Caco-2 (cell line): ENCODE measurements at places on chromosomes 16 and 17. TPM values are rescaled to one million over a fixed set of nuclear protein-coding genes. Genes with fewer than 3 reads are reported as not detected.
A peak's percentile ranks its signal among the peaks of the same experiment; 100 is the strongest.

Gene ZG16B
- total RNA-seq, result 0.34 TPM in 1 of 2 replicates, not detected in the other

DNA sequence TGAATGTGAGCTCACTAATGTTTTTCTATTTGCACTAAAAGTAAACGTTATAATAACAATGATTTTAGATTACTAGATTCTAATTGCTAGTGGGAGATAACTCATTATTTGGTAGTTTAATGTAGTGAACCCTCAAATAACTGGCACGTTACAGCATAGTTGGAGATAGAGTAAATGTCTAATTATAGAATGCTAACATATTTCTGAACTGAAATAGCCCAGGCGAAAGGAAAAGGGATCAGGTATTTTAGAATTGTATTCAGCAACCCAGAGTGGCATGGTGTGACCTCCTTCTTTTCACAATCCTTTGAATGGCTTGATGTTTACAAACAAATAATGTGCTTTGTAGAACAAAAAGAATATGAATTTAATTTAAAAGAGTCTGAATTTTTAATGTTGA is 1221.2 kb downstream of the CDH8 start:
- H3K27me3 ChIP-seq, result no peaks in the 10 kb centered on the region
- H3K4me3 ChIP-seq, result no peak overlapping the region
- DNase-seq, result no peak
- no peaks in the 10 kb centered on the region for H3K36me3 ChIP-seq
- no peaks in the 10 kb centered on the region for H3K4me1 ChIP-seq

Gene IRF8
- total RNA-seq, result 29.5 and 31.7 TPM in 2 replicates

DNA sequence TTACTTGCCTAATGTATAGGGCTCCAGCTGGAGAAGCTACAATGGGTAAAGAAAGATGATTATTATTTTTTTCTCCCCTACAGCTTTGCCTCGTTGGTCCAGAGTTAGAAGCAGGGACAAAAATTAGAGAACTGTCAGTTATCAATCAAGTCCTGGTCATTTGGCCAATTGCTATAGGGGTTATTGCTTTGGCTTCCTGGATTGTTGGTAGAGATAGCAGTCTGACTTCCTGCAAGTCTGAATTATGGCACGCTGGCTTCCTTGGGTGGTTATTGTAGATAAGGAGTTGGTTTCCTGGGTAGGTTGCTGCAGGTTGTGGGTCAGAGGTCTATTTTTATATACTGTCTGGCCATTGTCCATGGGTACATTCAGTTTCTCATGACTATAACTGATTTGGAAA is 84.7 kb upstream of the ELAC2 start:
- no peak overlapping the region for H3K4me3 ChIP-seq
- H3K27me3 ChIP-seq, result no peaks in the 10 kb centered on the region
- no peak for DNase-seq
- no peaks in the 10 kb centered on the region for H3K36me3 ChIP-seq
- H3K4me1 ChIP-seq, result no peaks in the 10 kb centered on the region

Gene ITGB4
- total RNA-seq, result 50.8 and 55.4 TPM in 2 replicates

- no peaks in the 10 kb centered on the region for H3K4me1 ChIP-seq
- no peak for DNase-seq
- no peak overlapping the region for H3K27ac ChIP-seq
- H3K4me3 ChIP-seq, result no peak overlapping the region
Observed at GRCh38 chr17:14452856-14453255, 152.0 kb downstream of the HS3ST3B1 start.

DNA sequence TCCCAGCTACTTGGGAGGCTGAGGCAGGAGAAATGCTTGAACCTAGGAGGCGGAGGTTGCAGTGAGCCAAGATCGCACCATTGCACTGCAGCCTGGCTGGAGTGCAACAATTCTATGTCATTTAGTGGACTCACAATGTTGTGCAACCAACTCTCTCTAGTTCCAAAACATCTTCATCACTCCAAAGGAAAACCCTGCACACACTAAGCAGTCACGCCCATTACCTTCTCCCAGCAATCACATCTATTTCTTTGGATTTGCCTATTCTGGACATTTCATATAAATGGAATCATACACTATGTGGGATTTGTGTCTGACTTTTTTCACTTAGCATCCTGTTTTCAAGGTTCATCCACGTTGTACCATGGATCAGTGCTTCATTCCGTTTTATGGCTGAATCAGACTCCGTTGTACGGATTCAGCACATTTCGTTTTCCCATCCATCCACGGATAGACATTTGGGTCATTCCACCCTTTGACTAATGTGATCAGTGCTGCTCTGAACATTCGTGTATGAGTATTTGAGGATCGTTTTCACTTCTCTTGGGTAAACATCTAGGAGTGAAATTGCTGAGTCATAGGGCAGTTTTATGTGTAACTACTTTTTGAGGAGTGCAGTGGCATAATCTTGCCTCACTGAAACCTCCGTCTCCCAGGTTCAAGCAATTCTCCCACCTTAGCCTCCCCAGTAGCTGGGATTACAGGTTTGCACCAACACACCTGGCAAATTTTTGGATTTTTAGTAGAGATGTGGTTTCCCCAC is 45.4 kb upstream of the EMP2 start:
- DNase-seq, result no peak
- H3K4me3 ChIP-seq, result no peak overlapping the region
- H3K4me1 ChIP-seq, result peaks cover 59% of the 10 kb centered on the region
- peak overlapping the region; percentile 84 for H3K27ac ChIP-seq
- no peaks in the 10 kb centered on the region for H3K36me3 ChIP-seq

DNA sequence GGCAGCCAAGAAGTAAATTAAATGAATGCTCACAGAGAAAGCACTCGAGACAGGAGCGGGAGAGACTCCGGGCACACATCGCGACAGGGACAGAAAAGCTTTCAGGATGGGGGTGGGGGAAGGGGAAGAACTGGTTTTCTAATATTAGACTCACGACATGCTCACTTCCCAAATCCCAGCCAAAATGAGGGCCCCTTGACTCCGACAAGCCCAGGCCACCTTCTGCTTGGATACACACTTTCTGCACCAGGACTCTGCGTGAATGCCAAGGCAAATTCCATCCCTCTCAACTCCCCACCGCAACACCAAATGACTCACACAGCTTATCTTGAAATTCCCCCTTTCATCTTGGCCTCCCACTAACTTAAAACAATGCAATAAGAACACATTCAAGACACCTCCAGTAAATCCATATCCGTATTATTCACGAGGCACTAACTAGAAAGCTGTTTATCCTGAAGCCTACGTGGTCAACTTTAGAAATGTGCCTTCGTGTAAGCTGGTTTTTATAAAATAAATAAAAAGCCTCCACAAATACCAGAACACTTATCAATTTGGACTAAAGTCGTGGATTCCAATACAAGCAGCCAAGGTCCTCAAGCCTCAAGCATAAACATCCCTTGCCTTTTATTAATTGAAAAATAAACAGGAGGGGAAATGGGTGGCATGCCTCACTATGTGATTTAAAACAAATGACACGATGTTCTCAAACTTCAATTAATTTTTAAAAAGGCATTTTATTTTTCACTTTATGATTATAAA is 46.1 kb downstream of the NXN start:
- no peak overlapping the region for H3K4me3 ChIP-seq
- peak; percentile 90 for DNase-seq
- peaks cover 1% of the 10 kb centered on the region; the same call in 1 of the 2 replicates for H3K36me3 ChIP-seq
- H3K4me1 ChIP-seq, result peaks cover 81% of the 10 kb centered on the region

GRCh38 chr16:89330177-89330856 is 112.8 kb downstream of the ZNF778 start:
- H3K4me1 ChIP-seq, result peaks cover 28% of the 10 kb centered on the region
- peak overlapping the region; percentile 30 for H3K27ac ChIP-seq
- no peak overlapping the region for H3K4me3 ChIP-seq

DNA sequence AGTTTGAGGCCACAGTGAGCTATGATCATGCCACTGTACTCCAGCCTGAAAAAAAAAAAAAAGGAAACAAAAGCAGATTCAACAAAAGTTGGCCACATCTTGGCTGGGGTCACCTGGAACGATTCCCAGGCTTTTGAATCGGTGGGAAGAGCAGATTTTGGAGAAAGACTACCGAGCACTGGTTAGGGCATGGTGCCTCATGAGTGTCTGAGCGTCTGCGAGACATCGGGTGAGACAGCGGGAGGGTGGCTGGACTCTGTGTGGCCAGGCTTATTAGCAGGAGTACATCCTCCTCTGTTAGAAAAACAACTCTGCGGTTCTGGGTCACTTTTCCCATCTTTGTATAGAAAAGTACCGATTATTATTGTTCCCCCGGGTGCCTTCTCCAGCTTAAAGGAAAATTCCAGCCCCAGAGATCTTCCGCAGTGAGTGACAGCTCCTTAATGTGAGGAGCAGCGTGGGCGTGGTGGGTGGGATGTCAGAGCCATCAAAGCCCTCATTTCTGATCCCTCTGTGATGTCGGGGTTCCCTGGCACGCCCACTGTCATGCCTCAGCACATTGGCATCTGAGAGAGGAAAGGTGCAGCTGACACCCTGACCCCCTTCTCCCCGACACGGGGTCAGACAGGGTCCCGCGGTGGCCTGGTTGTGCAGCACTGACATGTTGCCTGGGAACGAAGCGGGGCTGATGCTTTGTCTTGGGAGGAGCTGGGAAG is 6.9 kb downstream of the RGS9 start:
- no peak for DNase-seq
- no peaks in the 10 kb centered on the region for H3K4me1 ChIP-seq
- no peak overlapping the region for H3K4me3 ChIP-seq
- H3K27ac ChIP-seq, result no peak overlapping the region
- H3K27me3 ChIP-seq, result peaks cover 2% of the 10 kb centered on the region

DNA sequence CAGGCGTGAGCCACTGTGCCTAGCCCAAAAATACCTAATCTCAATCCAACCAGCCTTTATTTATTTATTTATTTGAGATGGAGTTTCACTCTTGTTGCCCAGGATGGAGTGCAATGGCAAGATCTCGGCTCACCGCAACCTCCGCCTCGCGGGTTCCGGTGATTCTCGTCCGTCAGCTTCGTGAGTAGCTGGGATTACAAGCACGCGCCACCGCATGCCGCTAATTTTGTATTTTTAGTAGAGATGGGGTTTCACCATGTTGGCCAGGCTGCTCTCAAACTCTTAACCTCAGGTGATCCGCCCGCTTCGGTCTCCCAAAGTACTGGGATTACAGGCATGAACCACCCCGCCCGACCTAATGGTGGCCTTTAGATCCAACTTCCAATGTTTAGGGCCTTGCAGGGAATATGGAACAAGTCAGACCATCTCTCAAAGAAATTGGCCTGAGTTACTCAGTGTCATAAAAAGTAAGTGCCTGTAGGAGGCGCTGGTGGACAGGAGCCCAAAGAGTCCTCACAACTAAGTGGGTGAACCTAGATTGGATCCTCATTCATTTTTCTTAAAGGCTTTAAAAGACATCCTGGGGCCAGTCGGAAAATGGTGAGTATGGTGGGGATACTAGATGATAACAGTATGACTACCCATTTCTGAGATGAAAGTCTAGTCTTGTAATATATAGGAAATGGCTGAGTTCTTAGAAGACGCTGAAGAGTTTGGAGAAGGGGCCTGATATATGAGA is 4.6 kb downstream of the ZSCAN10 start:
- DNase-seq, result no peak
- H3K36me3 ChIP-seq, result no peaks in the 10 kb centered on the region
- H3K27me3 ChIP-seq, result no peaks in the 10 kb centered on the region
- no peak overlapping the region for H3K27ac ChIP-seq
- peaks cover 1% of the 10 kb centered on the region; the same call in 1 of the 2 replicates for H3K4me1 ChIP-seq

DNA sequence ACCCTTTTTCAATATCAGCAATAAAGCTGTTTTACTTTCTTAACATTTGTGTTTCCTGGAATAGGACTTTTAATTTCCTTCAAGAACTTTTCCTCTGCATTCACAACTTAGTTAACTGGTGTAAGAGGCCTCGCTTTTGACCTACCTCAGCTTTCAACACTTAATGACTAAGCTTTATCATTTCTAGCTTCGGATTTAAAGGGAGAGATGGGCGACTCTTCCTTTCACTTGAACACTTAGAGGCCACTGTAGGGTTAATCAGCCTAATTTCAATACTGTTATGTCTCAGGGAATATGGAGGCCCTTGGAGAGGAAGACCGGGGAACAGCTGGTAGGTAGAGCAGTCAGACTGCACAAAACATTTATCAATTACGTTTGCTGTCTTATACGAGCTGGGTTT is 4.7 kb downstream of the SYNRG start:
- H3K27me3 ChIP-seq, result no peaks in the 10 kb centered on the region
- H3K27ac ChIP-seq, result no peak overlapping the region
- H3K4me3 ChIP-seq, result no peak overlapping the region
- H3K36me3 ChIP-seq, result no peaks in the 10 kb centered on the region; the same call in none of the 2 replicates

- H3K4me1 ChIP-seq, result peaks cover 17% of the 10 kb centered on the region
- no peaks in the 10 kb centered on the region for H3K27me3 ChIP-seq
- peak overlapping the region; percentile 98 for H3K4me3 ChIP-seq
Observed at GRCh38 chr16:3458852-3459361, 15.4 kb downstream of the NAA60 start.

GRCh38 chr17:49939318-49939717 is 29.7 kb upstream of the DLX4 start:
- peaks cover 35% of the 10 kb centered on the region for H3K4me1 ChIP-seq
- no peak overlapping the region for H3K4me3 ChIP-seq
- H3K36me3 ChIP-seq, result no peaks in the 10 kb centered on the region
- H3K27ac ChIP-seq, result no peak overlapping the region
- DNase-seq, result no peak

Gene KRTAP2-1
- not detected in 2 replicates for total RNA-seq

GRCh38 chr17:59367657-59368045 is 36.2 kb downstream of the YPEL2 start:
- H3K27ac ChIP-seq, result peak overlapping the region; percentile 30
- DNase-seq, result peak; percentile 46
- no peaks in the 10 kb centered on the region for H3K36me3 ChIP-seq
- H3K27me3 ChIP-seq, result no peaks in the 10 kb centered on the region

GRCh38 chr16:50437769-50438437 is 69.1 kb upstream of the BRD7 start:
- no peak for DNase-seq
- no peak overlapping the region for H3K27ac ChIP-seq
- no peaks in the 10 kb centered on the region for H3K36me3 ChIP-seq
- no peaks in the 10 kb centered on the region for H3K4me1 ChIP-seq
- no peaks in the 10 kb centered on the region for H3K27me3 ChIP-seq

Gene HAS3
- total RNA-seq, result 8.3 TPM in 2 replicates

DNA sequence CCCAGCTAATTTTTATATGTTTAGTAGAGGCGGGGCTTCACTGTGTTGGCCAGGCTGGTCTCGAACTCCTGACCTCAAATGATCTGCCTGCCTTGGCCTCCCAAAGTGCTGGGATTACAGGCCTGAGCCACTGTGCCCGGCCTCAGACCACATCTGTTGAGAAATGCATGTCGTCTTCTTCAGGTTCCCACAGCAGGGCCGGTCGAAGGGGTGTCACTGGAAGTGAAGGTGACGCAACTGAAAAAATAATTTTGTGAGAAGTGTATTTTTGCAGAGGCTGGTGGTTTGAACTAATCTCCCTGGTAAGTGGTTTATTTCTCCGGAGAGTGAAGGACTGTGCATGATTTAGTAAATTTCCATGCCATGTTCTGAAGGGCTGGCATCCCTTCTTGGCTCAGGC is 33.4 kb upstream of the IL34 start:
- H3K27ac ChIP-seq, result no peak overlapping the region
- DNase-seq, result no peak
- H3K36me3 ChIP-seq, result no peaks in the 10 kb centered on the region
- H3K4me3 ChIP-seq, result no peak overlapping the region

- no peak overlapping the region for H3K4me3 ChIP-seq
- no peak overlapping the region for H3K27ac ChIP-seq
- no peak for DNase-seq
- no peaks in the 10 kb centered on the region for H3K27me3 ChIP-seq
- H3K36me3 ChIP-seq, result no peaks in the 10 kb centered on the region; the same call in none of the 2 replicates
Observed at GRCh38 chr17:3004925-3005324, 58.5 kb downstream of the OR1D5 start.

GRCh38 chr16:73206151-73206707 is 158.3 kb upstream of the ZFHX3 start:
- H3K4me1 ChIP-seq, result peaks cover 24% of the 10 kb centered on the region
- H3K27me3 ChIP-seq, result no peaks in the 10 kb centered on the region
- H3K4me3 ChIP-seq, result no peak overlapping the region
- no peak overlapping the region for H3K27ac ChIP-seq

Gene P2RX1
- total RNA-seq, result 0.23 TPM in 1 of 2 replicates, not detected in the other
